Mesangial cell (primary cell): ENCODE measurements at places on chromosomes 7 and 10. TPM values are rescaled to one million over a fixed set of nuclear protein-coding genes. Genes with fewer than 3 reads are reported as not detected.

The MLXIPL gene
- total RNA-seq, result 0.25 TPM in 1 of 2 replicates, not detected in the other

The SFMBT2 gene
- 4.2 and 5.2 TPM in 2 replicates for total RNA-seq

The CH25H gene
- 0.25 TPM in 1 of 2 replicates, not detected in the other for total RNA-seq

The HTR5A gene
- total RNA-seq, result not detected in 2 replicates

The OPN1SW gene
- not detected in 2 replicates for total RNA-seq

The AGBL3 gene
- 0.49 and 0.89 TPM in 2 replicates for total RNA-seq

The ZFAND4 gene
- total RNA-seq, result 6.8 and 7.5 TPM in 2 replicates

The PMPCB gene
- total RNA-seq, result 32.1 and 44.2 TPM in 2 replicates

The PON2 gene
- total RNA-seq, result 154 and 212 TPM in 2 replicates

The IFIT1B gene
- not detected in 2 replicates for total RNA-seq

The NRP1 gene
- total RNA-seq, result 153 and 165 TPM in 2 replicates

The POLR3A gene
- 13.7 and 17.6 TPM in 2 replicates for total RNA-seq

The FKBP6 gene
- total RNA-seq, result 0.16 TPM in 1 of 2 replicates, not detected in the other

The FAM241B gene
- 3.9 and 6.1 TPM in 2 replicates for total RNA-seq

The SPDYE6 gene
- not detected in 2 replicates for total RNA-seq

The NKX1-2 gene
- not detected in 2 replicates for total RNA-seq

The ETV1 gene
- total RNA-seq, result 6.0 and 15.6 TPM in 2 replicates

The OR2A12 gene
- total RNA-seq, result not detected in 2 replicates

The ST8SIA6 gene
- 0.49 and 1.3 TPM in 2 replicates for total RNA-seq

The RAPGEF5 gene
- total RNA-seq, result 0.16 and 0.51 TPM in 2 replicates

The CYTH3 gene
- 27.2 and 41.1 TPM in 2 replicates for total RNA-seq

The SSC4D gene
- total RNA-seq, result 3.1 and 21.9 TPM in 2 replicates

The CNPY1 gene
- not detected in 2 replicates for total RNA-seq

The CCNJ gene
- 6.8 and 7.1 TPM in 2 replicates for total RNA-seq

The TMEM120A gene
- 14.7 and 17.0 TPM in 2 replicates for total RNA-seq

The TSPAN15 gene
- total RNA-seq, result 2.6 and 9.5 TPM in 2 replicates

The KLF14 gene
- total RNA-seq, result not detected in 2 replicates

The PTF1A gene
- total RNA-seq, result not detected in 2 replicates

The HSPA12A gene
- 12.7 and 36.4 TPM in 2 replicates for total RNA-seq

The VOPP1 gene
- total RNA-seq, result 60.5 and 84.1 TPM in 2 replicates

The SMARCD3 gene
- 11.1 and 51.8 TPM in 2 replicates for total RNA-seq

The SHOC2 gene
- total RNA-seq, result 16.3 and 17.7 TPM in 2 replicates

The SGCE gene
- total RNA-seq, result 45.8 and 57.7 TPM in 2 replicates

The PAPOLB gene
- under 0.01 TPM in 1 of 2 replicates, not detected in the other for total RNA-seq
